ENCODE measurements at places on chromosomes 16 and 17.

DNA sequence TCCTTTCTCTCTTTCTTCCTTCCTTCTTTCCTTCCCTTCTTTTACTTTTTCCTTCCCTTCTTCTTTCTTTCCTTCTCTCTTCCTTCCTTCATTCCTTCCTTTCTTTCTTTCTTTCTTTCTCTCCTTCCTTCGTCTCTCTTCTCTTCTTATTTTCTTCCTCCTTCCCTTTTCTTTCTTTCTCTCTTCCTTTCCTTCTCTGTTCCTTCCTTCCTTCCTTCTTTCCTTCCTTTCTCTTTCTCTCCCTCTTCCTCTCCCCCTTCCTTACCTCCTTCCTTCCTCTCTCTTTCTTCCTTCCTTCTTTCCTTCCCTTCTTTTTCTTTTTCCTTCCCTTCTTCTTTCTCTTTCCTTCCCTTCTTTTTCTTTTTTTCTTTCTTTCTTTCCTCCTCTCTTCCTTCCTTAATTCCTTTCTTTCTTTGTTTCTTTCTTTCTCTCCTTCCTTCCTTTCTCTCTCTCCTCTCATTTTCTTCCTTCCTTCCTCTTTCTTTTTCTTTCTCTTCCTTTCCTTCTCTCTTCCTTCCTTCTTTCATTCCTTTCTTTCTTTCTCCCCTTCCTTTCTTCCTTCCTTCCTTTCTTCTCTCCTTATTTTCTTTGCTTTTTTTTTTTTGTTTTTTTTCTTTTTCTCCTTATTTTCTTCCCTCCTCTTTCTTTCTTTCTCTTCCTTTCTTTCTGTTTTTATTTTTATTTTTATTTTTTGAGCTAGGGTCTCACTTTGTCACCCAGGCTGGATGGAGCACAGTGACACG lies 22.8 kb downstream of the GPR142 start:
- DNase-seq = no peak

GRCh38 chr17:2689411-2690164 lies 22.0 kb downstream of the CLUH start:
- no peak for DNase-seq

DNA sequence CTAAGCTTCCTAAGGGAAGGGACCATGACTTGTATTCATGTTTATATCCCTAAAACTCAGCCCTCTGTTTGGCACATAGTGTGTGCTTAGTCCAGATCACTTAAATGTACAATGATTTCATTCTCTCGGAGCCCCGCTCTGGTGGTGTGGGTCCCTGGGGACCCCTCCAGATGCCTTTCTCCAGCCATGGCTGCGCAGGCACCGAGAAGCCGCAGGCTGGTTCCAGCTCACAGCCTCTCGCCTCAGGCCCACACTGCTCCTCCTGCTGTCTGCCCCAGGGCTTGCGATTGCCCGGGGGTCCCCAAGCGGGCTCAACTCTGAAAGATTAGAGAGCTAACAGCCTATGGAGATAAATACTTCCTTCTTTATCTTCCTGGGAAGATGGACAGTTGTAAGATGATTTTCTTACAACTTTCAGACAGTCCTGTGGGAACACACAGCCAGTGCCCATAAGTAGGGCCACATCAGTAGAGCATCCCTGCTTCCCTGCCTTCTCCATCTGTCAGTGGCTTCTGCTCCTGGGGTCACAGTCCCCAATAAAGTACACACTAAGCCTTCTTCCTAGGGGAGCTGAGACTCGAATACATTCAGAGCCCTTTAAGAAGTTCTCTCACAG lies 66.2 kb downstream of the CENPV start:
- DNase-seq = no peak

DNA sequence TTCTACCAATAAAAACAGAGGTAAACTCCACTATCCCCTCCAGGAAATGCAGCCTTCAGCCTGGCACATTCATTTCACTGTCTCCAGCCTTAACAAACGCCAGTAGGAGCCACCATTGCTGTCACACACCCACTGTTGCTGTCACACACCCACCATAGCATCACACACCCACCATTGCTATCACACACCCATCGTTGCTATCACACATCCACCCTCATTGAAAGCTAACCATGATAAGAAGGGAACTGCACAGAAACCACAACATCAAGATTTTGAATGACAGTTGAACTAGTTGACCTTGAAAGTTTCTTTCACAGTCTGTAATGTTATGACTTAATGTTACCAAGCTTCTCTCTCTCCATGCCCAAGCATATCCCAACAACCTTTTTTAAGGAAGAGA lies 38.1 kb downstream of the SHCBP1 start:
- no peak for DNase-seq

DNA sequence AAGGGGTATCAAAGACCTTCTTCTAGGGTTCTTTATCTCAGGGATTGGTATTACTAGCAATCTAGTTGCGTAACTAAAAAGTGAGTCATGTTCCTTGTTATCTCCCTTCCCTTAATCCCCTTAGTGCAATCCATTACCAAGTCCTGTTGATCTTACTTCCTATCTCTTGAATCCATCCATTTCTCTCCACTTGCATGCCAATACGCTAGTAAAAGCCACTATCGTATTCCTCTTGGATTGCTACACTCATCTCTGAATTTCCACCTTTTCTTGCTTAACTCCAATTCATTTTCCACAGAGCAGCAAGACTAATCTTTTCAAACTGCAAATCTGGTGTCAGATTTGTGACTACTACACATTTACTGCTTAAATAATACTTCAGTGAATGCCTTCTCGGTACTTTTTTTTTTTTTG lies 1.8 kb upstream of the ADAT1 start:
- DNase-seq = no peak

GRCh38 chr16:65254144-65254543 lies 132.3 kb upstream of the CDH11 start:
- DNase-seq = no peak

All from suppressor macrophage (primary cell).